ENCODE measurements at places on chromosomes 16 and 17.

- no peak for DNase-seq
These were observed 51.2 kb downstream of the RPA1 start for GRCh38 chr17:1880851-1881630.

DNA sequence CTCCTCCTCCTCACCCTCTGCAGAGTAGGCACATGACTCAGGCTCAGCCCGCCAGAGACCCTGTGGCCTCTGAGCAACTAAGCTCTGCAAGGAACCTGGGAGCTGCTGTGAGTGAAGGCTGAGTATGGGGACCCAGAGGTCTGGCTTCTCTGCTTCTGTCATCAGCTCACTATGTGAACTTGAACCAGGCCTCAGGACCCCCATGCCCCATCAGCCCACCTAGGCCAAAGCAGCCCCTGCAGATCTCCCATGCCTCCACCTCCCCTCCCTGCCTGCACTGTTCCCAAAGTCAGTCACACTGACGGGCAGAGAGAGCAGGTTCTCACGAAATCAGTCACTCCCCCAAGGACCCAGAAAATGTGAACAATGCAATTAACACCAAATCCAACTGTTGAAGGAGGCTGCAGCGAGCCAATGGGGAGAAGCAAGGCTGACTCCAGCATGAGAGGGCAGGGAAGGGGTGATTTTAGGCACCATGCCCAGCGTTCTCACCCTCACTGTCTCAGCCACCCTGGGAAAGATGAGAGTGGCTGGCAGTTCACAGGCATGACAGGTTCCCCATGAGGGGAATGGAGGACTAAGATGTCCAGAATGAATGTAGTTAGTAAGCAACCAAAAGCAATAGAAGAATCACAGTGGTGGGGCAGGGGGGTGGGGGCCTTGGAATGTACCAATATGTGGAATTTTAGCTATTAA, 60.6 kb downstream of the BEAN1 start:
- no peak for DNase-seq

GRCh38 chr16:2715966-2716885, 3.8 kb downstream of the PRSS27 start:
- no peak for DNase-seq

- DNase-seq = no peak
These were observed 54.9 kb downstream of the BEAN1 start for GRCh38 chr16:66481943-66482390.

GRCh38 chr17:517181-517580, 164.6 kb upstream of the RPH3AL start:
- DNase-seq = no peak

- no peak for DNase-seq
These were observed 21.4 kb downstream of the MRTFB start for GRCh38 chr16:14092561-14092960.

DNA sequence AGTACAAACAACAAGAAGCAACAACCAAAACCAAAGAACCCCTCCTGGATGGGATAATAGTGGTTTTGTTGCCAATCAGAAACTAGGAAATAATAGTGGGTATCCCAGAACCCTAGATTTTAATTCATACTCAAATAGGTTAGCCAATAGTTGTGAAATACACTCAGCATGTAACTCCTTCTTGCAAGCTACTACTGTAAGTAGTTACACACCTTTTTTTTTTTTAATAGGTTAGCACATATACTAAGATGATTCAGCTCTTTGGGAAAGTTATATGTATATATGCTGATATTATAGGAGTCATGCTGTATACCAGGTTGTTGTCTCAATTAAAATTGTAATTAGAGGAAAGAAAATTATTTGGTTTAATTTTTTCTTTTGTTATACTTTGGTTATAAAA, 92.5 kb upstream of the HAS3 start:
- DNase-seq = no peak

GRCh38 chr17:16947470-16947869, 24.4 kb downstream of the TNFRSF13B start:
- DNase-seq = no peak

GRCh38 chr16:5979905-5980550, 882.4 kb upstream of the EEF2KMT start:
- no peak for DNase-seq

DNA sequence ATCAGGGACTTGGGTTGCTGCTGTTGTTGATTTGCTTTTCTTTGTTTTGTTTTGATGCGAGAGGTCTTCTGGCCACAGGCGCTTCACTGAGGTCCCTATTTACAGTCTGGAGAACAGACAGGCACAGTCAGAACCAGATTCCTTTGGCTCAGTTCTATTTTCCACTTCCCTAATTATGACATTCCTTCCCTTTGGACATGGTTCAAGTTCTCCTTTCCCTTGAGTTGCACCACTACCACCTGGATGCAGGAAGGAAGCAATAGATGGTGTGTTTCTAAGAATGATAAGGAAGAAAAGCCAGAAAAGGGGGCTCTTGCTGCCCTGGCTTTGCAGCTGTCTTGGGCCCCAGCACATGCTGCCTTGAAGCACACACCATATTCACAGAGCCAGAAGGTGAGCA, 160.6 kb downstream of the MAF start:
- no peak for DNase-seq

- DNase-seq = no peak
These were observed 17.0 kb upstream of the THAP11 start for GRCh38 chr16:67825119-67825518.

- DNase-seq = no peak
These were observed 113.8 kb downstream of the SOCS1 start for GRCh38 chr16:11142261-11142630.

- DNase-seq = no peak
These were observed 444.0 kb downstream of the XYLT1 start for GRCh38 chr16:17026600-17027242.

- DNase-seq = peak; percentile 46
These were observed 53.5 kb downstream of the SREBF1 start for GRCh38 chr17:17783116-17783824.

- no peak for DNase-seq
These were observed 40.1 kb upstream of the AMZ2 start for GRCh38 chr17:68207651-68208253.

GRCh38 chr16:14579266-14579665, 50.8 kb downstream of the PARN start:
- no peak for DNase-seq

DNA sequence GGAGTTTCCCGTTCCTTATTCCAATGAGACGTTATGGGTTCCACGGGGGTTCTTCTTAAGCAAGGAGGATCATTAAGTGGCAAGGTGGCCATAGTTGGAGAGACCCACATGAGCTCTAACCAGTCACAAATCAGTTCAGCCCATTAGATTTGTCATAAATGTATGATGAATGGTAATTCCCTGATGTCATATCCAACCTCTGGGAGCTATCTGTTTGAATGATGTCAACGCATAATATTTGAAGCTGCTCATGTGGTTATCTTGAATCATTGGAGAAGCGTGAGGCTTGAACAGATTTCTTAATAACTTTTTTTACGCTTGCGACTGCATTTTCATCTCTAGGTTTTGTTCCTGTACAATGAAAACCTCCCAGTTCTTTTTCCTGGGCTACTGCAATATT, 270.4 kb upstream of the EEF2KMT start:
- DNase-seq = no peak

- DNase-seq = no peak
These were observed 407 bp downstream of the HS3ST6 start for GRCh38 chr16:1917665-1918350.

- no peak for DNase-seq
These were observed 261.6 kb upstream of the TNRC6C start for GRCh38 chr17:77696721-77697460.

GRCh38 chr17:32508926-32509325, 22.1 kb downstream of the CDK5R1 start:
- no peak for DNase-seq

GRCh38 chr17:2396568-2397246, 4.2 kb downstream of the MNT start:
- DNase-seq = peak; percentile 85

GRCh38 chr17:57106107-57106835, 21.2 kb downstream of the AKAP1 start:
- DNase-seq = no peak

- no peak for DNase-seq
These were observed 25.9 kb downstream of the BRIP1 start for GRCh38 chr17:61837175-61838051.

DNA sequence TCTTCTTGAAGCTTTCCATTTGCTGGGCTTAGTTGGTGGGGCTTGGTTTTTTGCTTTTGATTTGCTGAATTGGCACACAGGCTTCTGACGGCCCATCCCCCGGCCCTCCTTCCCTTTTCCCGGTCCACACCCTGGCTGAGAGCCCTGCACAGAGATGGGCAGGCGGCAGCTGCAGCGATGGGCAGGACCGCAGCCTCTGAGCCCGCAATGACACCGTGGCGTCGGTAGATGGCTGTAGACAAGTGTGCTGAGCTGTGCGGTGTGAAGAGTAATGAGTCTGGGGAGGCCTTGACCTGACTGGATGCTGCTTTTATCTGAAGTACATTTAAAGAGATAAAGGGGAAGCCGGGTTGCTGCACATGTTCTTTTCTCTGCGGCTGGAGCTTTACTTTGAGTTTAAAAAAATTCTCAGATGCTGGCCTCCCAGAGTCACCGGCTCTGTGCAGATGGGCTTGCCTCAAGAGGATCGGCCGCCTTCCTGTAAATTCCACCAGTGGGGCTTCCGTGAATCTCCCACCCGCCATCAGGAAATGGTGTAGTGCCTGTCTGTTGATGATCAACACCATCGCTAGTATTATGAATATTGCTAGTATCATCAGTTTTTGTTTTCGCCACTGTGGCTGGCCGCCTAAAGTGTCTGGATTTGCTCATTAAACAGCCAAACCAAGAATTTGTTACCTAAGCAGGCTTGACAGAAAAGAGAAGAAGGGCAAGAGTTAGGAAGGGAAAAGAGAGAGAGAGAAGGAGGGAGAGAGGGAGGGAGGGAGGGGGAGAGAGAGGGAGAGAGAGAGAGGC, 245.6 kb upstream of the RBFOX1 start:
- no peak for DNase-seq

- DNase-seq = no peak
These were observed 23.9 kb downstream of the PHB1 start for GRCh38 chr17:49390548-49391324.

DNA sequence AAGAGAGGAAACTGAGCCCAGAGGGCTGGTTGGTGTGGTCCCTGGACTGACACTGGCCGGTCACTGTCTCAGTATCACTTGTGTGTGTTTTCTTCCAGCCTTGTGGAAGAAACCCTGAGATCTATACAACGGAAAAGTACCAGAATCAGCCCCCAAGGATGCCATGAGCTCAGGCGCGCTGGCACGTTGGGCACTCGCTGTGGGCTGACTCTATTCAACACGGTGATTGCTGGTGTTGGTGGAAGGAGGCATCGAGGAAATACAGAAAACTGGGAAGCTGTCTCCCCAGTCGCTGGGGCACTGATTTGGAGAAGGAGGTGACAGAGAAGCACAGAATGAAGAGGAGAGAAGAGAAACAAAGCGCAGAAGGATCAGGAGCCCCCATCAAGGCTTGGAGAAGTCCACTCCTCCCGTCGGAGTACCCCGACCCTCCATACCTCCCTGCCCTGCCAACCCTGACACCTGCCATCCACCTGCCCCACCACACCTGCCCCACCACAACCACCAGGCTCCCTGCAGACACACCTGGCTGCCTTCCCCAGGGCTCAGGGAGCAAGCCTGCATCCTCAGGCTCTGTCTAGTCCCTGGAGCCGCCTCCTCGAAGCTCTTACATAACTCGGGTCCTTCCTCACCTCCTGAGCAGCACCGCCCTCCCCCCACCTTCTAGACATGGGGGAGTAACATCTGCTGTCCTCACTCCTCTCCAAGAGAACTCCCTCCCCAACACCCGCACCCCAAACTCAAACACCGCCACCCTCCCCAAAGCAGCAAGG, 66.5 kb downstream of the RBFOX3 start:
- DNase-seq = no peak

DNA sequence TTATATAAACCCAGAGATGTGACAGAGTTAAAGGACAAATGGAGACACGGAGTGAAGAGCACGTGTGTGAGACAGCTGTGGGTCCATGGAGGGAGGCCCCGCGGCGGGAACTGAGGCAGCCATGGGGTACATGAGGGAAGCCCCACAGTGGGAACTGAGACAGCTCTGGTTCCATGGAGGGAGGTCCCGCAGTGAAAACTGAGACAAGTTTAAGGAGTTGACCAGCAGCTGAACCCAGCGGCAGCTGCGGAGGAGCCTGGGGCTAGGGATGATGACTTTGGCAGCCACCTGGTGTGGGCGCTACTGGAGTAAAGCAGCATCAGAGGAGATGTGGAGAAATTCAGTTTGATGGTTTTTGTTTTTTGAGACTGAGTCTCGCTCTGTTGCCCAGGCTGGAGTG, 185.1 kb downstream of the RPTOR start:
- no peak for DNase-seq

DNA sequence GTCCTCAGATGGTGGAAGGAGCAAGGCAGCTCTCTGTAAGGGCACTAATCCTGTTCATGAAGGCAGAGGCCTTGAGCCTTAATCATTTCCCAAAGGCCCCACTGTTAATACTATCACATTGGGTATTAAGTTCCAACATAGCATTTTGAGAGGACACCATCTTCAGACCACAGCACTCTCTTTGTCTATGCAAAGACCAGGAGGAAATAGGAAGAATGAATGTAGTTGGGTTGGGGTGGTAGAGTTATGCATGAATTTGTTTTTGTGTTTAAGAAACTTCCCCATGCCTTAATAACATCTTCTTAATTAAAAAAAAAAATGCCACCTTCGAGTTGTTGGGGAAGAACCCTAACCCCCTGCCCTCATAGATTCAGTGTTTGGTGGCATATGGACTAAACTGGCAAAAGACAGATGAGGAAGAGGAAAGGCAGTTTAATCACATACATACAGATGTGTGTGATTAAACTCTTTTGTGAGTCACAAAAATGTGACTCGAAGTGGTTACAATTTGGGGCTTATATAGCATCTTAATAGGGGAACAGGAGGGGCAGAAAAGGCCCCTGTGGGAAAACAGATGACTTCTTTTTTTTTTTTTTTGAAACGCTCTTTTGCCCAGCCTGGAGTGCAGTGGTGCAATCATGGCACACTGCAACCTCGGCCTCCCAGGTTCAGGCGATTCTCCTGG, 35.0 kb upstream of the SLC5A10 start:
- DNase-seq = no peak

GRCh38 chr16:78794581-78795250, 695.3 kb downstream of the WWOX start:
- DNase-seq = no peak

DNA sequence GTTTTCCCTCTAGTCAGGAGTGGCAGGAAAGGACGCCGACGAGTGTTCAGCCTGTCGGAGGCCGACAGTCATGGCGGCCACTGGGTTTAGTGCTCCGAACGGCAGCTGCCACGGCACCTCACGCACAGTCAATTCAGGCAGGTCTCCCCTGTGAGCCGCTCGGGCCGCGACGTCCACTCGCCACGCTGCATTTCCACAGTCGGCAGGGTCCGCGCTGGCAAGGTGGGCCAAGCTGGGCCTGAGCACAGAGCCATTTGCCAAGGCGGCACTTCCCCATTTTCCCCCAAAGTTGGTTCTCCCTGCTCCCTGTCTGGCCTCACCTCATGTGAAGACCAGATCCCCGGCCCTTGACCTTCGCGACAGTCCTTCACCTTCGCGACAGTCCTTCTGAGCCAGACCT, 81.9 kb downstream of the SOCS1 start:
- no peak for DNase-seq

DNA sequence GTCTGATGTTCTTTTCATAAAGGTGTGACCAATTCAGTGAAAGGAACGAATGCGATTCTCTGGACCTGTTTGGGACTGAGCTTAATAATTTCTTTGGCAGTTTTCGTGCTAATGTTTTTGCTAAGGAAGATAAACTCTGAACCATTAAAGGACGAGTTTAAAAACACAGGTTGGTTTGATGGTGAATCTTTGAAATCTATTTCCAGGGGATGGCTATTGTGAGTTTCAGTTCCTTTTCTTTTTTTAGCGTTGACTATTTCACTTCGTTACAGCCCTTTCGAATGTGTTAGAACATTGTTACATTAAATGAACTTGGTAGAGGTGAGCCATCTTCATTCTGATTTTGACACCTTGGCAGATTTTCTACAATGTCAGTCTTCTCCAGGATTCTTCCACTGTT, 1.2 kb downstream of the TNFRSF17 start:
- DNase-seq = no peak
